Urothelium cell line (cell line): ENCODE measurements at places on chromosomes 6 and 20.

DNA sequence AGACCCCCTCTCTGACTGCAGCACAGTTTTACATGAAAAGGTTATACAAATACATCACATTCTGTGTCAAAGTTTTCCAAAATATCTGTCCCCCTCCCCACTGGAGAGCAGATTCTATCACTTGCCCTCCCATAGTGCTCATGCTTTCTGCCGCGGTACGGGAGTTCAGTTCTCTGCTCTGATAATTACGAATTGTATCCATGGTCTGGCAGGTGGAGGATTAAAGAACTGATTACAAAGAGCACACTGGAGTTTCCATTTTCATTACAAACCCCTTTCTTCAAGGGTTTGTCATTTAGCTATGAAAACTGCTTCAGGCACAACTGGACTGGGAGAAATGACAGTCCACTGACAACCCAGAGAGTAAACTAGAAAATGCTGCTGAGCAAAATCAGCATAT, 166.0 kb downstream of the PDSS2 start:
- DNase-seq, result no peak

GRCh38 chr6:154304191-154304590, 52.4 kb downstream of the IPCEF1 start:
- DNase-seq, result no peak

GRCh38 chr20:6940048-6940447, 172.6 kb downstream of the BMP2 start:
- DNase-seq, result peak; percentile 14

- DNase-seq, result no peak
Observed at GRCh38 chr6:44129841-44130322, 2.5 kb downstream of the TMEM63B start.

GRCh38 chr6:167588181-167588919, 238.4 kb upstream of the AFDN start:
- peak; percentile 36 for DNase-seq
